ENCODE measurements at places on chromosomes 7 and 10.

DNA sequence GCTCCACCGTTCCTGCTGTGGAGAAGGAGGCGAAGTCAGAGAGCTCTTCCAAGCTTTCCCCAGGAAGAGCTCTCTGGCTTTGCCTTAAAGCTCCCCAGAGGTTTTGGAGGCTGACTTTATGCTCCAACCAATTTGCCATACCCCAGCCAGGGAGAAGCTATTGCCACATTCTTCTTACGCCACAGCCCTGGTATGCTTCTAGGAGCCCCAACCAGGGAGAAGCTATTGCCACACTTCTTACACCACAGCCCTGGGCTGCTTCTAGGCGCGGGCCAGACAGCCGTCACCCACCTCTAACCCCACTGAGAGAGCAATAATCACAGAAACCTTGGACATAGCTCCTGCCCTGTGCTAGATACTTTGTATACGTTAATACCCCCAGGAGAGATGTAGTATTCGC, 951 bp downstream of the ELOVL3 start:
- H3K36me3 ChIP-seq = no peaks in the 10 kb centered on the region
- peaks cover 20% of the 10 kb centered on the region for H3K27me3 ChIP-seq
- no peak overlapping the region for H3K27ac ChIP-seq
- DNase-seq = no peak
- H3K4me3 ChIP-seq = no peak overlapping the region
- H3K4me1 ChIP-seq = peaks cover 33% of the 10 kb centered on the region

- no peaks in the 10 kb centered on the region for H3K27me3 ChIP-seq
- no peak overlapping the region for H3K4me3 ChIP-seq
- H3K36me3 ChIP-seq = no peaks in the 10 kb centered on the region
- H3K4me1 ChIP-seq = peaks cover 6% of the 10 kb centered on the region
- DNase-seq = no peak
- no peak overlapping the region for H3K27ac ChIP-seq
Measured at GRCh38 chr7:116261904-116262303, 51.6 kb downstream of the TES start.

- H3K4me3 ChIP-seq = no peak overlapping the region
- peaks cover 32% of the 10 kb centered on the region for H3K4me1 ChIP-seq
- no peaks in the 10 kb centered on the region for H3K27me3 ChIP-seq
- no peak for DNase-seq
Measured at GRCh38 chr10:122181041-122181732, 89.9 kb upstream of the BTBD16 start.

DNA sequence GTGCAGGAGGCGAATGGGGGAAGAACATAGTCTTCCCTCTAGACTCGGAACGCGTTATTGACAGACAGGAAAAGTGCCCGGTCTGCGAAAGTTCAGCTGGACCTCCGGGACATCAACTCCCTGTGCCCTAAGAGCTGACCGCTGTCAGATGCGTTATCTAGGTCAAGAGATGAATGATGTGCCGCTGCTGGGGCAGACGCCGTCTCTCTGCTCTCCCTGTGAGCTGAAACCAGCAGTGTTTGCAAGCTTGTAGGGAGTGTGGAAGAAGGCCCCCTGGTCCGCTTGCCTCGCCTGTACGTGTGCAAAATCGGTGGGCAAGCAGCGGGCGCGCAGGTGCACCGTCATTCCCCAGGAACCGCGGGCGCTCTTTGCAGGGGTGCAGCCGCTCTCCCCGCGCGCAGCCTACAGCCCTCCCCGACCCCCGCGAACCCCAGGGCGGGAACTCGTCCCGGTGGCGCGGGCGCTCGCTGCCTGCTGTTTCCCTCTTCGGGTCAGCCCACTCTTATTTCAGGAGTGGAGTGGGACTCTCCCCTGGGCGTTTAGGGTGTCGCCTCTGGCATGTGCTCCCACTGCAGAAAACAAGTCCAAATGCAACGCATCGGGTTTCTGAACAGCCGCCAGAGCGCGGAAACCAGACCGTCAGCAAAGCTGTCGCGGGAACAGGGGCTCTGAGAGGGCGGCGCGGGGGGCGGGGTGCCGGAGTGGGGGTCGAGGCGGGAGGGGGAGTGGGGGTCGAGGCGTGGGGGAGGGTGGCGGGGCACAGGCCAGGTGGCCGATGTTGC, 1.8 kb upstream of the PFKFB3 start:
- no peaks in the 10 kb centered on the region for H3K36me3 ChIP-seq
- DNase-seq = peak; percentile 43
- peak overlapping the region; percentile 83 for H3K27ac ChIP-seq

- H3K4me1 ChIP-seq = no peaks in the 10 kb centered on the region
- DNase-seq = no peak
- H3K36me3 ChIP-seq = no peaks in the 10 kb centered on the region
- no peak overlapping the region for H3K27ac ChIP-seq
- H3K27me3 ChIP-seq = no peaks in the 10 kb centered on the region
Measured at GRCh38 chr7:50142425-50143017, 49.5 kb upstream of the ZPBP start.

DNA sequence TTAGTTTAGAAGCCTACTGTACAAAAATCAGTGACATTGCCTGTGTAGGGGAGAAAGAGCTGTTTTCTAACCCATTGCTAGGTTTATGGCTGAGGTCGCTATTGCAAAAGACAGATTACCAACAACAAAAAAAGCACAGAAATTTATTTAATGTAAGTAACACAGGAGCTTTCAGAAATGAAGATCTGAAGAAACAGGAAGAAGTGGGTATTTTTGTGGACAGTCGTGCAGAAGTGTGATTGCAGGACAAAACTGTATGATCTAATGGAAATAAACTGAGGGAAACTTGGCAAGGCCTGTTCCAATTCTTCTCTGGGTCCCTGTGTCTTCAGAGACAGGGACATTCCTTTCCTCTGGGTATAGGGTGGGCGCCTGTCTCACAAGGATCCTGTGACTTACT, 87.4 kb downstream of the APBB1IP start:
- H3K4me1 ChIP-seq = no peaks in the 10 kb centered on the region
- no peak overlapping the region for H3K4me3 ChIP-seq
- H3K36me3 ChIP-seq = peaks cover 36% of the 10 kb centered on the region
- no peak for DNase-seq
